ENCODE measurements at places on chromosomes 3 and 15.

DNA sequence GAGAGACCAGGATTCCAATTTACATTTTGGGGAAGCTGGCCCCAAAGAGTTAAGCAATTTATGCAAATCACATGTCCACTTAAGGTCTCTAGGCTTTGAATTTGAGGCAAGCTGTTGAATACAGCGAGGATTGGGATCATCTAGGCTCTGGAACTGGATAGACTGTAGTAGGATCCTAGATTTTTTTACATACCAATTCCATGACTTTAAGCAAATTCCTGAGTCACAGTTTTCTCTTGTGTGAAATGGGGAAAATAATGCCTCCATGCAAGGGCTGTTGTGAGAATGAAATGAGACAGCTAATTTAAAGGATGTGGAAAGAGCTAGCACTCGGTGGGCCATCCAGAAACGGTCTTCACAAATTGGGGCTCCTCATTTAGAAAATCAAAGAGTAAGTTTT lies 103.4 kb downstream of the MINAR1 start:
- DNase-seq = no peak

GRCh38 chr3:50620420-50620819 lies 3.5 kb downstream of the MAPKAPK3 start:
- DNase-seq = no peak

DNA sequence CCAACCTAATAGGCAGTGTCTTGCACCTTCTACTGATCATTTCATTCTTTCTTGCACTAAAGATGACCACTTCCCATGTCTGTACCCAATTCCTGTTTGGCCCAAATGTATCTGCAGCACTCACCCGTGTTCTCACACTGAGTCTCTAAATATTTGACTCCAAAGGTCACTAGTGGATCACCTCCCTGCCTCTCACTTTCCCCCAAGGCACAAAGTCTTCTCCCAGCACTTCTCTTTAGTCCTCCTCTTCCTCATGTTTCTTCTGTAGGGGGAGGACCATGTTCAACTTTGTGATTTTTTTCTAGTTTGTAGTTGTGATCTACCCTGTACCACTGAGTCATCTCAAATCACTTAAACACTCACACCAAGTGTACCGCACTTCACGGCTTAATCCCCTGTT lies 13.9 kb downstream of the NR1I2 start:
- DNase-seq = no peak

DNA sequence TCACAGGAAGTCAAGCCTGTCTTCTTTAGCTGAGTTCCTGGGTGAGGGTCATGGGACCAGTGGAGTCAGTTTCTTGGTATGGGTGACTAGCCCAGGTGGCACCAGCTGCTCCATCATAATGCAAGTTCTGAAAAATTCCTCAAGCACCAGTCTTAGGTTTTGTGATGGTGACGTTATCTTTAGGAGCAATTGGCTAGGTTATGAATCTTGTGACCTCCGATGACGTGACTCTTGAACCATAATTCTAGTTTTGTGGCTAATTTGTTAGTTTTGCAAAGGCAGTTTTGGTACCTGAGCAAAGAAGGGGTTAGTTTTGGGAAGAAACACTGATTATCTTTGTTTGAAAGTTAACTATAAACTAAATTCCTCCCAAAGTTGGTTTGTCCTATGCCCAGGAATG lies 608.4 kb downstream of the VGLL3 start:
- DNase-seq = no peak

- no peak for DNase-seq
These were observed 691 bp upstream of the FSIP1 start for GRCh38 chr15:39783244-39783820.

- no peak for DNase-seq
These were observed 49.6 kb downstream of the FRMD5 start for GRCh38 chr15:44145495-44145894.

DNA sequence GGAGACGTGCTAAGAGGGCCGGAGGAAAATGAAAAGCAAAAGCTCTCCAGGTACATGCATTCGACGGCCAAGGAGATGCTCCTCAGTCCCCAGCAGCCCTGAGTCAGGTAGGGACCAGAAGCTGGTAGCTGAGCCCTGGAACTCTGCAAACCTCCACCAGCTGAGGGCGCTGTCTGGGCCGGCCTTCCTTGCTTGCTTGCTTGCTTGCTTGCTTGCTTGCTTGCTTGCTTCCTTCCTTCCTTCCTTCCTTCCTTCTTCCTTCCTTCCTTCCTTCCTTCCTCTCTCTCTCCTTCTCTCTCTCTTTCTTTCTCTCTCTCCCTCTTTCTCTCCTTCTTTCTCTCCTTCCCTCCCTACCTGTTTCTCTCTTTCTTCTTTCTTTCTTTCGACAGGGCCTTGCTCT lies 94.6 kb upstream of the RASGRF1 start:
- DNase-seq = no peak

GRCh38 chr15:90836296-90836871 lies 32.0 kb upstream of the FURIN start:
- DNase-seq = no peak

DNA sequence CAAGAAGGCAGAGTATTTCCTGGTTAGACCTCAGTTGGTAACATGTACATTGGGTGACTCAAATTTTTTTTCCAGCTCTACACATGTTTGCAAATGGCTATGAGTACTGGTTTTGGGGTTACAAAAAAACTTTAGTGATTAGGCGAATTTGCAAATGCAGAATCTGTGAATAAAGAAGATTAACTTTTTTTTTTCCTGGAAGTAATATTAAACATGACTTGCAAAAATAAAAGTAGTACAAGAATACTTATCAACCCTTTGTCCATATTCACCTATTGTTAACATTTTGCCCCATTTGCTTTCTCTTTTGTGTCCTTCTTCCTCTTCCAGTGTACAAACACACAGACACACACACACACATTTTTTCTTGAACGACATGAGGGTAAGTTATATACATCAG lies 47.6 kb upstream of the RYK start:
- no peak for DNase-seq

DNA sequence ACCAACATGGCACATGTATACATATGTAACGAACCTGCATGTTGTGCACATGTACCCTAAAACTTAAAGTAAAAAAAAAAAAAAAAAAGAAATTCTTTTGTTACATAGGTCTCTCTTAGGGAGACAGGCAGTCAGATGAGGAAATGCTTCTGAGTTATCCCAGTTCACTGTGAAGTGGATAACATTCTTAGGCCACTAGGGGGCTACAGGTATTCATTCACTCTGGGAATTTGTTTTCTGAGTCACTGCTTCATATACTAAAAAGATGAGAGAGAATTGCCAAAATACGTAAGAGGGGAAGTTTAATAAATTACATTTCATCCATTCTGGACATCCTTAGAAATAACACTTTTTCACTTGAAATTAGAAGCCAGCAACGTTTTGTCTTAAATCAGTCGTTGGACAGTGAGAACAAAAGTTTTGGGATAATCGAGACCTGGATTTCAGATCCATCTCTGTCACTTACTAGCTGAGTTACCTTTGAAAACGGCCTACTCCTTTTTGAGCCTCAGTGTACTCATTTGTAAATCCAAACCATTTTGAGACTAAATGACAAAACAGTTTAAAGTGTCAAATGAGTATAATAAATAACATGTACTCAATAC lies 738.4 kb upstream of the ALCAM start:
- DNase-seq = peak; percentile 5

- DNase-seq = no peak
These were observed 7.4 kb downstream of the FAM3D start for GRCh38 chr3:58659051-58659675.

- no peak for DNase-seq
These were observed 141.6 kb upstream of the KBTBD8 start for GRCh38 chr3:66856533-66856932.

DNA sequence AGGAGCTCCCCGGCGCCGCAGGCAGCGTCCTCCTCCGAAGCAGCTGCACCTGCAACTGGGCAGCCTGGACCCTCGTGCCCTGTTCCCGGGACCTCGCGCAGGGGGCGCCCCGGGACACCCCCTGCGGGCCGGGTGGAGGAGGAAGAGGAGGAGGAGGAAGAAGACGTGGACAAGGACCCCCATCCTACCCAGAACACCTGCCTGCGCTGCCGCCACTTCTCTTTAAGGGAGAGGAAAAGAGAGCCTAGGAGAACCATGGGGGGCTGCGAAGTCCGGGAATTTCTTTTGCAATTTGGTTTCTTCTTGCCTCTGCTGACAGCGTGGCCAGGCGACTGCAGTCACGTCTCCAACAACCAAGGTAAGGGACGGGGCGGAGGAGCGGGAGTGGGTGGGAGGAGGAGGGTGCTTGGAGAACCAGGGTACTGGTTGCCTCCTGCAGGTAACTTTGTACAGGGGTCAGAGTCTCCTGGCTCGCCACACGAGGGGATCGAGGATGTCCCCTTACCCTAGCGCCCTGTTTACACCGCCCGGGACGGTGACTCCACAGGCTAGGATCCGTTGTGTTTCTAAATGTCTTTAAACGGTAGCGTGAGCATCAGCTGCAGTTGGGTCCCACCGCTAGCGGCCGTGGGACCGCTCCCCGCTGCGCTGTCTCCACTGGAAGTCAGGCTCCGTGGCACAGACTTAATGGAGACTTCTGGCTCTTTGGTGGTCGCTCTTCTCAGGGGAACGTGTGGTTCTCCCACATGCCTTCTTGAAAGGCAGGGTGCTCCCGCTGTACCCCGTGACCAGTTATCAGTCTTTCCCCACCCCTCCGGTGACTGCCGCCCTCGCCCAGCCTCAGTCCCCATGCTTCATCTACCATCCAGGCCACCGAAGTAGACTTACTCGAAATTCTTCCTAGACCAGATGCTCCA lies 515 bp downstream of the EPHA6 start:
- DNase-seq = no peak

DNA sequence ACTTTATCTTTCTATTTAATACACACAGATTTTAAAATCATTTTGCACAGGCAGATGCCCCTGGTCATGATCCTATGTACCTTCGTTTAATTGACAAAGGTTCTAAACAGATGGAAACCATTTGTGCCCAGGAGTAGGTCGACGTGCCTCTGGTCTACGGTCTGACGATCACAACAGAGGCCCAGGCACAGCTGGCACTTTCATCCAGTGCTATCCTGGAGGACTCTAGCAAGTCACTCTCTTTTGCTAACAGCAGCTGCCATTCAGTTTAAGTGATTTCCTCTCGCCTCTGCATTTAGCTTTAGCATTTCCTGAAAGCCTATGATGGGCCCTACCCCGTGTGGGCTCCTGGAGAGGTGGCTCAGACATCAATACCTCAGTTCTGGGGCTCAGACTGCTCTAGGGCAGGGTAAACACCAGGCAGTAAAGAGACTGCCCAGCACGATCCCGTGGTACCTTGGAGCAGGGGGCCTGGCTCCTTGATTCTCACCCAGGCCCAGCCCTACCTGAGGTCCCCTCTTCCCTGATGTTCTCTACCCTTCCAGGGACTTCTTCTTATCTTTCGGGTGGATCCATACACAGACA lies 83.2 kb upstream of the SNRPA1 start:
- no peak for DNase-seq

GRCh38 chr15:73688455-73688854 lies 4.3 kb downstream of the CD276 start:
- no peak for DNase-seq

GRCh38 chr3:68876112-68876713 lies 56.1 kb downstream of the TAFA4 start:
- DNase-seq = peak; percentile 63

GRCh38 chr15:51266656-51267050 lies 71.7 kb downstream of the CYP19A1 start:
- no peak for DNase-seq

DNA sequence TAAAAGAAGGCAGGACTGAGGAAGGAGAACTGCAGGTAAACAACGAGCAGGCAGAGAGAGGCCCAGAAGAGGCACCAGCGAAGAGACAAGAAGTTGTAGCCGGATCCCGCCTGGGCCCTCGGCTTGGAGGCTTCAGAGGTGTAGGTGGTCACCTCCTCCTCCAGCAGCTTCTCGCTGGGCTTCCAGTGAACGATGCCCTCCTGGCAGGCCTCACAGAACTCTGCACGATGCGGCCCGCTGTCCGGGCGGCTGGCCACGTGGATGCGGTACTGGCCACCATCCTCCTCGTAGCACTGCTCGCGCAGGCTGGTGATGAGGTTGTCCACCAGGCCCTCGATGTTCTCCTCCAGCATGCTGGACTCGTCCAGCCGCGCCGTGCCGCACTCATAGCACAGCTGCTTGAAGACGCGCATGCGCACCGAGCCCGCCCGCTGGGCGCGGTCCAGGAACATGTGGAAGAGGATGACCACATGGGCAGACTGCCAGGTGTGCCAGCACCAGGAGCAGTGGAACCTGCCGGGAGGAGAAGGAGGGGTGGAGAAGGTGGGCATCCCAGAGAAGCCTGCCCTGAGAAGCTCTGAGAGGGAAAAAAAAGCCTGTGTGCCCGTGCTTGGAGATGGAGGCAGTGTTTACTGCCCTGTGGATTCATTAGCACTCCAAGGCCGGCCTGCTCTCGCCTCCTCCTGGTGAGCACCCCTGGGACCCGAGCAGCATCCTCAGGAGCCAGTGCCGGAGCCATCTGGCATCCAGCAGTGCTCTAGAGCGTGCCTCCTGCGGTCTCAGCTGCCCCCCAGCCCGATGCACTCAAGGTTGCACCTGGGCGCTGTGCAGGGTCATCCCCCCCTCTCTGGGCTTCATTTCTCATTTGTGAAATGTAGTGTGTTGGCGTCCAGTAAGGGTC lies 3.6 kb downstream of the RTP2 start:
- DNase-seq = no peak

DNA sequence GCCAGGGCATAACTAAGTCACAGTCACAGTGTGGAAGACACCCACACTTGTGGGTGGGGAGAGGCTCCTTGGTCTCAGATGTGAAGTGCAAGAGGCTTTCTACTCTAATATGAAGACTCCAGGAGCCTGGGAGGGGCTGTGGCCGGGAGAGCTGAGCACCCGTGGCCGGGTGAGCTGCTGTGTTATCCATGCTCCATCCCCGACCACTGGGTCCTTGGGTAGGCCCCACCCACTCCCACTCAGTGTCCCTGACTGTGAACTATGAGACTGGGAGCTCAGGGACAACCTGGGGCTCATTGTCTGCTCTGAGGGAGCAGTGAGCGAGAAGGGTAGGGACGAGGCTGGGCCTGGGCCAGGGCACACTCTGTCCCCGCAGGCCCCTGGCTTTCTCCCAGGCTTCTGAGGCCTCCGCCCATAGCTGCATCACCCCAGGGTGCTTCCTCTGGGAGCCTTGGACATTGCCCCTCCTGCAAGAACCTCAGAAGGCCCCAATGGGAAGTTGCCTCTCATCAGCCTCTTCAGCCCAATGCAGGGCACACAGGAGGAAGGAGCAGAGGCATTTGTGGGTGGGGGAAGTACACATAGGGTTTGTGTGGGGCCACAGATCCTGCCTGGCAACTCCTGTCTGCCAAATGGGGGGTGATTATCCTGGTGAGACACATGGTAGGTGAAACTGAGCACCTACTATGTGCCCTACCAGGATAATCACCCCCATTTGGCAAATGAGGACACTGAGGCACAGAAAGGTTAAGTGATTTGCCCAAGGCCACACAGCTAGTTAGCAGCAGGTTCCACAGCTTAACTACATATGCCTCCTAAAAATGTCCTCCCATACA lies 2.4 kb downstream of the ANPEP start:
- DNase-seq = no peak

DNA sequence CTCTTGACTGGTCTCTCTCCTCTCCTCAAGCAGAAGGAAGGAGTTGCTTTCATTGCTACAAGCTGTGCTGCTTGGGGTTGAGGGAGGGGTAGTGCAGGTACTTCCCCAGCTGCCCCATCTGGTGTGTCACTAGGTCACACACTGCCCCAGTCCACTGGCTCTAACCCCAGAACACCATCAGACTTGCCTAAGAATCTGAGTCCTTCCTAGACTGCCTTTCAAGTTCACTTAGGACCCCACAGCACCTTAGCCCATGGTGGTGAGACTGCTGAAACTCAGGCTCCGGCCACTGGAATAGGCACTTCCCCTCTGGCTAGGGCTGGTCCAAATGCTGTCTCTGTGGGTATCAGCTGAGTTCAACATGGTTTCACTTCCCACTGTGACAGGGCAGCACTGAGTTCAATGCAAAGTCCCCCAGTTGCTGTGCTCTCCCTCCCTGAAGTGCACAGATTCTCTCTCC lies 279.7 kb upstream of the GOLGA6L4 start:
- DNase-seq = no peak
